GM10248 (cell line): ENCODE measurements at places on chromosomes 7 and 10.

GRCh38 chr10:85188770-85189484 lies 860.5 kb downstream of the CCSER2 start:
- DNase-seq: no peak

- no peak for DNase-seq
Measured at GRCh38 chr10:51313251-51313650, 239.0 kb downstream of the PRKG1 start.

DNA sequence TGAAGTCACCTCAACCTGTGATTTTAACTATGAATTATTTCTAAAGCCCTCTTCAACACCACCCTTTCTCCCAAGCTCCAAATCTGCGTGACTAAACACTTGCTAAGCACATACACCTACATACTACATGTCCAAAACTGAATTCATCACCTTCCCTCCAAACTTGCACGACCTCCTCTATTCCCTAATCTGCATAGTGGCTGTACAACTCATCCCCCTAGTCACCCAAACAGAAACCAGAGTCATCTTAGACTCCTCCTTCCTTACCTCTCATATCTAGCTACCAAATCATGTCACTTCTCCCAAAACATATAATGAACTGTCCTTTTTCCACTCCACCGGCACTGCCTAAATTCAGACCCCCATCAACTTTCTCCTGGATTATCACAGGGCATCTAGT lies 16.2 kb downstream of the ARHGAP21 start:
- DNase-seq: peak; percentile 23

GRCh38 chr7:31651234-31652062 lies 35.6 kb upstream of the PPP1R17 start:
- DNase-seq: no peak

DNA sequence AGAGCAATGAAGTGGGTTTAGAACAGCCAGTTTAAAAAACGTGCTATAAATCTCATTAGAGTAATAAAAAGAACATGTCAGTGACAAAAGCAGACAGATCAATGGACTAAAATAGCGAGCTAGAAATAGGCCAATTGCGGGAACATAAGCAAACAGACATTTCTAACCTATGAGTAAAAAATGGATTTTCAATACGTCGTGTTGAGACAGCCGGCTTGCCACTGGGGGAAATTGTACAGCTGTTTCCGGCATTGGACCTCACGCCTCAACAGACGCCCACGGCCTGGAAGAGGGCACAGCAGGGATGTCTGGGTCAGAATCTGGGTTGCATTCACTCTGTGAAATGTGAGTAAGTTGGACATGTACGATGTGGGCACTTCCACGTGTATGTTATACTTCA lies 92.9 kb downstream of the SVOPL start:
- DNase-seq: no peak

- no peak for DNase-seq
Measured at GRCh38 chr7:132388688-132389087, 187.6 kb downstream of the PLXNA4 start.

DNA sequence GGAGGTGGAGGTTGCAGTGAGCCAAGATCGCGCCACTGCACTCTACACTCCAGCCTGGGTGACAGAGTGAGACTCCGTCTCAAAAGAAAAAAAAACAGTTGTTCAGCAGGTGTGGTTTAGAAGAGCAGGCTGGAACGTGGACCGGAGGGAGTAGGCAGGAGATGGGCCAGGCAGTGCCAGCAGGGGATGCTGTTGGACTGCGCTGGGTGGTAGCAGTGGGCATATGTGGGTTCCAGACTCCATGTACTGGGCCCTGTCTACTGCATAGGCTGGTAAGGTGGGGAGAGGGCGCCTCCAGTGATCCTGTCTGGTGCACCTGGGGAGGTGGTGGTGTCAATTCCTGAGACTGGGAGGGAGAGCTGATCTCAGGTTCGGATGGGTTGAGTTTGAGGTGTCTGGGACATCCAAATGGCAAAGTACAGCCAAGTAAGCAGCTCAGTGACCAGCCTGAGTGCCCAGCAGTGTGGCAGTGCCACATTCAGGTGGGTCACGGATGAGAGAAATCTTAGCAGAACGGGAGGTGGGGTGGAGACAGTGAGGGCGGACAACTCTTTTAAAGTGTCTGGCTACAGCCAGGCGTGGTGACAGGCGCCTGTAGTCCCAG lies 25.9 kb downstream of the SFXN4 start:
- DNase-seq: peak; percentile 44
